ENCODE measurements at places on chromosomes 5 and 9.

DNA sequence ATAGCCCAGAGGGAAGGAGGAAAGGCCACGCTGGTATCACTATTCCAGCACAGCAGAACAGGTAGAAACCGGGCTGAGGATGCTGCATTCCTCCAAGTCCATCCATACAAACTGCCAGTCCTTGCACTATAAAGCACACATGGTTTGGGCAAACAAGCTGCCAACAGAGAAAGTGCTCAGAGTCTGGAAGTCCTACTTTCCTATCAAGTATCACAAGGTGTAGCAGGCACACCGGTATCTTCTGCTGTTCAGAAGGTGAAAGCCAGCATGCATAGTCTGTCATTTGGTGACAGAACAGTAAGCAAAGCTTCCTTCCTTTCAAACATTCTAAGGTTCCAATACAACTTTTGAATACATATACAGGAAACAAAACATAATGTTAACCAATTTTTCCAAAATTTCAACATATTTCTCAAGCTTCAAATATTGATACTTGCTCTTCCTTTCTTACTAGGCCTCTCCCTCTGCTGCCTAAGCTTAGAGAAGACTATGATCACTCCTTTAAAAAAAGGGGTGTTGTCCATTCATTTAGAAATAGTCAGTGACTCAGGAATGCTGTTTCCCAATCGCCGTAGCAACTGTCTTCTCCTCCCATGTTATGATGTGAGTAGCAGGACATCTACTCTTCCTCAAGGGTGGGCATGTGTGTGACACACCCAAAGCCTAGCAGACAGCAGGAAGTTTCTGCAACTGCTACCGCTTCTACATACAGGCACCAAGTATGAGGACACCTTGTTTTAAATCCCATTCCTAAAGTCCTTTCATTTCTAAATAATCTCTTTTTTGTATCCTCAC is 14.7 kb downstream of the DIAPH1 start:
- DNase-seq, result no peak

GRCh38 chr5:150138551-150139265 is 16.9 kb downstream of the PDGFRB start:
- DNase-seq, result no peak

DNA sequence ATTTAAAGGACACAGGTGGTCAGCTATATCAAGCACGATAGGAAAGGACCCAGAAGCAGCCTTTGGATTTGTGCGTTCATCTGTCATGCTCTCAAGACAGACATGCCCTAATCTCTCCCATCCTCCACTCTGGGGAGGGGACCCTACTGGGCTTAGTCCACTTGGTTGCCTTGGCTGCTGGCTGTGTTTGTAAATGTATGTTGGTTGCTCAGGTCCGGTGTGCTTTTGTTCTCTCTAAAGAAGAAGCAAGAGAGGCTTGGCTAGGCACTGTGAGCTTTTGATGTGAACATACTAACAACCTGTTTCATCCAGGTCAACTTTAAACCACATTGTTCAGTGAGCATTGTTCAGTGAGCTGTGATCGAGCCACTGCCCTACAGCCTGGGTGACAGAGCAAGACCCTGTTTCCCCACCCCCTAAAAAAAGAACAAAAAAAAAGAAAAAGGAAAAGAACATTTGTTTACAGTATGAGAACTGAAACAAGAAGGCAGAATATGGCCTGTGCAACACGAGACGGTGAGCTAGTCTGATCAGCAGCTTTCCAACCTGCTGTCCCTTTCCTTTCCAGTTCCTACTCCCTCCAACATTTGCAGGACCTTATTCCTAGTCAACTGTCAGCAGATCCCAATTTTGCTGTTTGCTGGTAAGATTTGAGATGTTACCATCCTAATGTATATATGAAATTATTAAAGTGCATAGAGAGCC is 228.3 kb downstream of the ARHGAP26 start:
- DNase-seq, result no peak

DNA sequence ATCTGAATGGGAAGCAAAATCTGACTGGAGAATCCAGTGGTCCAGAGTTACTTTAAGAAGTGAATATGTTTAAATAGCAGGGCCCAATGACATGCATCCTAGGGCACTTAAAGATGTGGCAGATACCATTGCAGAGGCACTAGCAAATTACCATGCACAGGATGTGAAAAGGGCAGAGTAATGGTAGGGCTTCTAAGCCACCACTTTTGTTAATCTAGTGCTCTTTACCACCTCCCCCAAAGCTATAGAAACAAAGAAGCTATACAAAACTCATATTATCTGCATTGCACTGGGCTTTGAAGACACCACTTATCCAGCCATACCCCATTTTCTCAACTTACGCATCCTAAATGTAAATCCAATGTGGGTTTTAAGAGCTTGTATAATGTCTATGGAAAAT is 81.2 kb downstream of the ZCCHC7 start:
- no peak for DNase-seq

DNA sequence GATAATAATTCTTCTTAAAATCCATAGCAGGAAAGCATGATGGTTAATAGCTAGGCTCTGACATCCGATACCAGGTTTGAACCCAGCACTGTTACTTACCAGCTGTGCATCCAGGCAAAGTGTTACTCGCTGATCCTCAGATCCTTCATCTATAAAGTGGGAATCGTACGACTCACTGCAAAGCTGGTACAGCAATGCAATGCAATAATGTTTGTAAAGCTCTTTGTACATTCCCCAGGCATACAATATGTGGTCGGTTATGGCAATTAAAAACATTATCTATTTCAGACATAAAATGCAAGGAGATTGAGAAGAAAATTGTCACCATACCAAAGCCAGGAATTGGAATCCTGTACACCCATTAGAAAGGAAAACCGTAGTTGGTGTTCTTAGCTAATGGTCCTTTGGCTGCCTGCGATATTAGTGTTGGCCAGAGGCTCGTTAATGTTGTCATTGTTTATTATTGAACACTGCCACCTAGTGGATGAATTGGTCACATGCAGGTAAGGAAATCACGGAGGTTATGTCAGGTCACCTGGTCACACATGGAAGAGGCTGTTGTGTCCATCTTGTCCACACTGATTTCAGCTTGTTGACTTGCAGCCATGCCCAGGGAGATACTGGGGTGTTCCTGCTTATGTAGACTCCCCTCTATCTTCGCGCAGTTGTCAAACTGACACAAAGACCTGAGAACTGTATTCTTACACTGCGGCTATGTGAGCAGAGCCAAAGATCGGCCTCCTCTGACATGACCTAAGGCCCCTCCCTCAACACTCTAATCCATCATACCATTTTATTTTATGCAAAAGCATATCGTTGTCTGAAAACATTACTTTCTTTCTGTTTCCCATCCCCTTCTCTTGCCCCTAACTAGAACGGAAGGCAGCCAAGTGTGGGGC is 87.5 kb upstream of the PPP2R2B start:
- peak; percentile 55 for DNase-seq
